ENCODE measurements at places on chromosomes 1 and 21. TPM values are rescaled to one million over a fixed set of nuclear protein-coding genes. Genes with fewer than 3 reads are reported as not detected.

Gene OR6Y1
- total RNA-seq, result 0.16 TPM

Gene TP73
- 1.8 TPM for total RNA-seq

Gene RGS5
- 6.4 TPM for total RNA-seq

Gene BCAR3
- 20.3 TPM for total RNA-seq

Gene ITLN2
- 0.38 TPM for total RNA-seq

Gene C1orf185
- not detected for total RNA-seq

Gene SLAMF1
- total RNA-seq, result not detected

Gene LYPD8
- 0.96 TPM for total RNA-seq

Gene GJA8
- 0.53 TPM for total RNA-seq

Gene MYBPH
- not detected for total RNA-seq

Gene GJA5
- 0.16 TPM for total RNA-seq

All from motor neuron (in vitro differentiated cells).